AG04449 (cell line): ENCODE measurements at places on chromosomes 6 and 20.

DNA sequence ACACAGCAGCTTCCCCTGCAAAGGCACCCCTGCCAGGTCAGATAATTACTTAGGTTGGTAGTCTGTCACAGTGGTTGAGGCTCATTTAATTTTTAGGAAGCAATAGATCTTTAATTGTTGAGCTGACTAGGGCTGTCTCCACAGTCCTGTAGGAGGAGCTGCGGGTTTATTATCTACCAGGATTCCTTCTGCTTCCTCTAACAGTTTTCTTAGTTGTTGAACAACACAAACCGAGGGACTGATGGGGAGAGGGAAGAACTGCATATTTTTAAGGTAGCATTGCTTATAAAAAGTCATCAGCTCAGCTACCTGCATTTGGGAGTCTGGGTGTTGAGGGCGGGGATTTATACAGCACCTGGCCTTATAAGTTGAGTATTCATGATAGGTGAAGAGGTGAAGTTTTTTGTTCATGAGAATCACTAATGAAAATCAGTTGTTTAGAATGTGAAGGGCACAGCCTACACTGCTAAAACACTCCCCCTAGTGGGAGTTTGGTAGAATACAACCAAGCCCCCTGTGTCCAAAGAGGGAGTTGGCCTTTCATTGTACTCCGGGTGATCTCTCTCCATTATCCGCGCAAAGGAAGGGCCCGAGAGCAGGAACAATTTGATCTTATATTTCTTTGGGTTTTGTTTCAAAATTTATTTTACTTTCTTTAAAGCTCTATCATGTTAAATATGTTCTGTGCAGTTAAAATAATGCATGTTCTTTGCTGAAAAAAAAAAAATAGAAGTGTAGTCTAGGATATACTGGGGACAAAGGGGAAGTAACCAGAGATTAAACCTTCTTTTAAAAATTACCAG is 69.6 kb downstream of the SSR1 start:
- DNase-seq, result no peak

GRCh38 chr6:20569000-20569610 is 34.8 kb downstream of the CDKAL1 start:
- DNase-seq, result no peak

DNA sequence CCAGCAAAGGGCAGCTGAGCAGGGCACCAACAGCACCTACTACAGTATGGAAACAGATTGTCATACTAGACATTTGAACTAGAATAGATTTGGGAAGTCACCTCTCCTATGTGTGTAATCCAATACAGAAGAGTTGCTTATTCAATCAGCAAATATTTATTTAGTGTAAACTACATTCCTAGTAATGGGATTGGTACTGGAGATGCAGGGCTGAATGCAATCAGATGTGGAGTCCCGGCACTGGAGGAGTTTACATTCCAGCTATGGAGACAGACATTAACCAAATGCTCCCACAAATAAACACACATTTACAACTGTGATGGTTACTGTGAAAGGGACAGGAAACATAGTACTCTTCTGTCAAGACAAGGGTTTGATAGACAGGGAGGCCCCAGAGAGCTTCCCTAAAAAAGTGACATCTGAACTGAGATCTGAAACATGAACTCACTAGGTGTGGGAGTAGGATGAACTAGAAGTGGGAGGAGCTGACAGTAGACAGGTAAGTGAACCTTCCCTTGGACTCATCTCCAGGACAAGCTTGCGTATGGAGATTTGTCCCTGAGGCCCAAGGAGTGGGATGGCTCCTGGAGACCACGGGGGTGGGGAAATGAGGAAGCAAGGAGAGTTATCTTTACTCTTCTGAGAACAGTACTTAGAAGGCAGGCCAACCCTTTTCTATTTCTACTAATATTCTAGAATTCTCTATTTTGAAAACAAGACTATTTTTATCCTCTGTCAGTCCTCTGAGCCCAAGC is 420.5 kb downstream of the MAFB start:
- no peak for DNase-seq

GRCh38 chr6:162940426-162940825 is 212.7 kb downstream of the PACRG start:
- no peak for DNase-seq

DNA sequence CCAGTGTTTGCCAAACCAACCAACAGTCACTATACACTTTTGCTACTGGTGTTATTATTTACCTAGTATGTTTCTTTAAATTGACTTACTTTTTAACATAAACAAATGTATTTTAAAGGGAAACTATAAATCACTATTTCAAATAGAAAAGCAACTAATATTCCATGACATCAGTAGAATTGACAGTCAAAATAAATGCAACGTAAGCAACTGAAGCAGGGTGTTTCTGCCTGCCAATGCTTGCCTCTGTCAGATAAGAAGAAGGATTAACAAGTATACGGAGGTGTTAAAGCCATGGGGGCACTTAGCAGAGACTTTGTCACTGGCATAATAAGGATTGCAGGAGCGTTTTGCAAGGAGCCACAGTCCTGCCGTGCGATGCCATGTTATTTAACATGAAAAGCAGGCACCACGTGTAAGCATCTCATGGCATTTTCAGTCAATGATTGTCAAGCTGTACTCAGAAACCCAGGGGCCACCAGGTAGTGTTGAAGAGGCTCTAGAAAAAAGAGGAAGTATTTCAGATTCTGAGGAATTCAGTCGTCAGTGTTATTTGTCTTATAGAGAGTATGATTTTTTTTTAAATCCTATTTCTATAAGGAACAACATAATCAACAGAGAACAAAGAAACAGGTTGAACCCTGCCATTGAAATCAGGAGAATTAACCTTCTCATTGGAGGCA is 131.7 kb downstream of the BFSP1 start:
- DNase-seq, result no peak

- DNase-seq, result no peak
These were observed 36.2 kb downstream of the GCM1 start for GRCh38 chr6:53112404-53112803.

- DNase-seq, result no peak
These were observed 249.5 kb upstream of the SULF2 start for GRCh38 chr20:48034751-48035150.

- no peak for DNase-seq
These were observed 26.5 kb upstream of the ZBTB22 start for GRCh38 chr6:33343953-33344611.

DNA sequence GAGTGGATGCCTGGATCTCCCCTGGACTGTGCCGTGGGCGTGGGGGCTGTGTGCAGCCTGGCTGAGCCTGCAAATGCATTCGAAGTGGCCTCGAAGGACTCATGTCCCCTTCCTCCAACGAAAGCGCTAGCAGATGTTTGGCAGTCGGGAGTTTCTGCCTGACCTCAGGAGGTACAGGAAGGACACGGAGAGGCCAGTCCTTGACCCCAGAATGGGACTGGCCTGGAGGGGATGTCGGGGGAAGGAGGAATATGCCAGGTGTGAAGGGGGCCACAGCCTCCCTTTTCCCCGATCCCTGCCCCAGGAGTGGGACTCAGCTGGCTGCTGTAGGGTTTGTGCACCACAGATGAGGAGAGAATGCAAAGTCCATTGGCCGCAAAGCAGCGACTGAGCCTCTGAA is 45.6 kb downstream of the APCDD1L start:
- no peak for DNase-seq

GRCh38 chr6:140871911-140872310 is 1260.8 kb upstream of the GJE1 start:
- no peak for DNase-seq

GRCh38 chr20:4076033-4076432 is 60.7 kb upstream of the RNF24 start:
- no peak for DNase-seq

DNA sequence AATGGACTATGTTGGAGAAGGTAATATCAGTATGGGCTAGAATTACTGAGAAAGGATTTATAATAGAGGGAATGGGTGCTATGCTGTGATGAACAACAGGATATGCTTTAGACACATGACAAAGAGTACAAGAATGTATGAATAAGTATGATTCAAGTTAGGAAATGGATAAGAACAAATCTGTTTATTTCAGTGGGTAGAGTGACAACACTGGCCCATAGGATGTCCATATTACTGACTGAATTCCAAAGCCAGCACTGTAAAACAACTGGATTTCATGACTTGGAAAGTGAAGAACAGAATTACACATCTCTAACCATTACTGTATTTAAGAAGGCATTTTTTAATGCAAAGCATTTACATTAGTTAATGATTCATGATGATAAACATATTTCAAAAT is 35.9 kb downstream of the EPM2A start:
- no peak for DNase-seq

- DNase-seq, result no peak
These were observed 55.4 kb downstream of the IPCEF1 start for GRCh38 chr6:154301086-154301625.

- DNase-seq, result peak; percentile 54
These were observed at the start of gene PPT2 for GRCh38 chr6:32153564-32154513. Gene PPT2 (plus strand): TSS chr6:32154141. CDS start chr6:32154595, 454 bp downstream.

DNA sequence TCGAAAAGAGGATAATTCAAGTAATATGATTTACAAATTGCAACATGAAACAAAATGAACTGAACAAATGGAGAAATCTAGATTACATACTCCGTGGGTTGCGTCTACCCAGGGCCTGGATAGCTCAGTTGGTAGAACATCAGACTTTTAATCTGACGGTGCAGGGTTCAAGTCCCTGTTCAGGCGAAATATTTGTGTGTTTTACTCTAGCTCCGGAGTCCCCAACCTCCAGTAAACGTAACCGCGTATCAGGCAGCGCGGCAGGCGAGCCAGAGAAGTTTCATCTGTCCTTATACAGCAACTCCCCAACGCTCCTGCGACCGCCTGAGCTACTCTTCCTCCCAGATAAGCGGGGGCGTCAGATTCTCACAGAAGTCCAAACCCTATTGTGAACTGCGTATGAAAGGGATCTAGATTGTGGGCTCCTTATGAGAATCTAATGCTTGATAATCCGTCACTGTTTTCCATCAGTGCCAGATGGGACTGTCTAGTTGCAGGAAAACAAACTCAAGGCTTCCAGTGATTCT is 176.1 kb downstream of the TRIM27 start:
- DNase-seq, result no peak
